ENCODE measurements at places on chromosomes 7 and 10. TPM values are rescaled to one million over a fixed set of nuclear protein-coding genes. Genes with fewer than 3 reads are reported as not detected.

- DNase-seq: no peak
Observed at GRCh38 chr7:74183142-74183541, 9.0 kb downstream of the EIF4H start.

GRCh38 chr10:77537071-77537470 is 100.5 kb downstream of the KCNMA1 start:
- DNase-seq: no peak

- no peak for DNase-seq
Observed at GRCh38 chr7:29723599-29723998, 82.7 kb upstream of the WIPF3 start.

DNA sequence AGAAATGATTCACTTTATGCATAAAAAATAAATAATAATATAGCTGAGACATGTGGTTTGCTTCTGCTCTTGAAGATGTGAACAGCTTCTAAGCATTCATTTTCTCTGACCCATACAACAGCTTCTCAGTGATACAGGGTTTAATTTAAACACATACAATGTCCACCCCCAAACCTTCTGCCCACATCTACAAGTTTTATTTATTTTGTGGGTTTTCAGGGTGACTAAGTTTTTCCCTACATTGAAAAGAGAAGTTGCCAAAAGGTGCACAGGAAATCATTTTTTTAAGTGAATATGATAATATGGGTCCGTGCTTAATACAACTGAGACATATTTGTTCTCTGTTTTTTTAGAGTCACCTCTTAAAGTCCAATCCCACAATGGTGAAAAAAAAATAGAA is 17.2 kb downstream of the INHBA start:
- peak; percentile 73 for DNase-seq

The CASD1 gene
- total RNA-seq: 12.7 TPM

GRCh38 chr7:45001138-45001694 is 1.2 kb downstream of the CCM2 start:
- no peak for DNase-seq

All from hematopoietic multipotent progenitor cell (in vitro differentiated cells).